Occipital lobe (tissue), 3 donors: ENCODE measurements at places on chromosomes 12 and 14. TPM values are rescaled to one million over a fixed set of nuclear protein-coding genes. Genes with fewer than 3 reads are reported as not detected.

Gene CGRRF1
- total RNA-seq = 18.9 TPM

Gene PRKCH
- 21.2 TPM for total RNA-seq

Gene RD3L
- total RNA-seq = not detected

Gene ZNF839
- total RNA-seq = 12.6 TPM

Gene GLI1
- total RNA-seq = 0.16 TPM

Gene P2RX7
- total RNA-seq = 2.7 TPM

Gene GXYLT1
- 14.3 TPM for total RNA-seq

Gene RFX4
- 3.6 TPM for total RNA-seq

Gene NTF3
- 2.3 TPM for total RNA-seq

Gene MANSC1
- total RNA-seq = 1.9 TPM

Gene PLCZ1
- total RNA-seq = not detected

Gene TMEM19
- 68.5 TPM for total RNA-seq

Gene RPGRIP1
- 0.16 TPM for total RNA-seq

Gene SMCO2
- 0.78 TPM for total RNA-seq

Gene NIN
- 67.5 TPM for total RNA-seq
